Right renal pelvis (tissue), 4 donors: ENCODE measurements at places on chromosomes 2 and 18.

- DNase-seq, result no peak
Observed at GRCh38 chr2:217743966-217744761, 258.6 kb downstream of the TNS1 start.

GRCh38 chr18:33711514-33711913, 133.5 kb downstream of the ASXL3 start:
- DNase-seq, result no peak

DNA sequence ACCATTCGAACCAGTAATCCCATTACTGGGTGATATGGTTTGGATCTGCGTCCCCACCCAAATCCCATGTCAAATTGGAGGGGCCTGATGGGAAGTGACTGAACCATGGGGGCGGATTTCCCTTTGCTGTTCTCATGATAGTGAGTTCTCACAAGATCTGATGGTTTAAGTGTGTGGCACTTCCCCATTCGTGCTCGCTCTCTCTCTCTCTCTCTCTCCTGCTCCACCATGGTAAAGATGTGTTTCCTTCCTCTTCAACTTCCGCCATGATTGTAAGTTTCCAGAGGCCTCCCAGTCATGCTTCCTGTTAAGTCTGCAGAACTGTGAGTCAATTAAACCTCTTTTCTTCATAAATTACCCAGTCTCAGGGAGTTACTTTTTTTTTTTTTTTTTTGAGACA, 62.6 kb downstream of the NBAS start:
- DNase-seq, result no peak

GRCh38 chr2:38375696-38376345, 1.3 kb downstream of the ATL2 start:
- no peak for DNase-seq

DNA sequence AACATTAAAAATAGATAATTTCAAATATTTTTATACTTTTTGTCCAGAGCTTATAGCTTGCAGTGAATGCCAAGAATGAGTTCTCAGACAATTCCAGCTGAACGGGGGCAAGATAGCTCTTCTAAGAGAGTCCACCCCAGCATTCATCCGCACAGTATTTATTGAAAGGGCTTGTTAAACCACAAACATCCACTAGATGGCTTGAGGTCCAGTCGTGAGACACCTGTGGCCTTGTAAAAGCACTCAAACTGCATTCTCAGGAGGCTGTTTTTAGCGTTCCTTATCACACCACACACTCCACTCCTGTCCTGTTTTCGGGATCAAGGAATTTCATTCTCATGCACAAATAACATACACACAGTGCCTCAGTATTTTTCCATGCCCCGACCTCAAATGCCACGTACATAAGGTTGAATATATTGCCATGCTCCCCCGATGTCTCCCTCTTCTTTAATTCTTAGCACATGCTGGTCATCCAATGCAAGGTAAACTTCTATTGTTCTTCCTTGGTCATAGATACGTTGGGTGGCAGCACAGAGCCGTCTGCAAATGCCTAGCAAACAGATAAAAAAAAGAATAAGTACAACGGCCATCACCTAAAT, 47.4 kb downstream of the DNAJC10 start:
- DNase-seq, result no peak

DNA sequence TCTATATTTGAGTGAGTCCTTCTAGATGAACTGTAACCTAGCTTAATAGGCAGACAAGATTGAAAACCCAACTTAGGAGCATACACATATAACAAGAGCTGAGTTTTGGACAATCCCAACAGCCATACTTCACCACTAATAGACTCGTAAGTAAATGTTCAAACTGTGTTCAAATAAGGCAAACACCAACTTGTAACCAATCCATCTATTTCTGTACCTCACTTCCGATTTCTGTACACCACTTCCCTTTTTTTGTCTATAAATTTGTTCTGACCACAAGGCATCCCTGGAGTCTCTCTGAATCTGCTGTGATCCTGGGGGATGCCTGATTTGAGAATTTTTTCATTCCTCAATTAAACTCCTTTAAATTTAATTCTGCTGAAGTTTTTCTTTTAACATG, 1149.1 kb upstream of the NRXN1 start:
- no peak for DNase-seq

- peak; percentile 86 for DNase-seq
Observed at GRCh38 chr2:42025151-42025582, 22.7 kb upstream of the PKDCC start.

DNA sequence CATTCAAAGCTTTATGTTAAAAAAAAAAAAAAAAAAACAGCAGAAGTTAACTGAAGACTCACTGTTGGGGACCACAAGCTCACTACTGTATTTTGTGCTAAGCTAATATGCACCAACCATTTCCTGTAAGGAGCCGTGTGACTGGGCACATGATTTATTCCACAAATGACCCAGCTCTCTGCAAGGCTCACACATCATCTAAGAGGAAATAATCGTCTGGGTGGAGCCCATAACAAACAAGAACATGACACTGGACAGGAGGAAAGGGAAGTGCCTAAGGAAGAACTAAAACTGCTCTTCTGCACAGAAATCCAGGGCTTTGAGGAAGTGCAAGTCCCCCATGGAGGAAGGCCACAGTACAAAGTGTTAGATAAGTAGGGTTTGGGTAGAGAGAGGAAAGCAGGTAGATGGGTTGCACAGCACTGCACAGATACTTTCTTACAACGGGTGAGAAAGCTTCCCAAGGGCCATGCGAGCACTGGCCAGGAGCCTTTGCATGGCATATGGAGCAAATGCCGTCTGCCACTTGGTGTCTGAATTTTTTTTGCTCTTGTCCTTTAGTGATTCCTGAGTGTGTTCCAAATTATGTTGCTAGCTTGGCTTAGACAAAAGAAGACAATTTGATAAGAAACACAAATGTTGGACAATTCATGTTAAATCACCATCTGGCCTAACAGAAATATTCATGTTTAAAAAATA, 24.4 kb downstream of the NFE2L2 start:
- no peak for DNase-seq

GRCh38 chr18:35127201-35127600, 86.0 kb downstream of the MAPRE2 start:
- DNase-seq, result no peak

DNA sequence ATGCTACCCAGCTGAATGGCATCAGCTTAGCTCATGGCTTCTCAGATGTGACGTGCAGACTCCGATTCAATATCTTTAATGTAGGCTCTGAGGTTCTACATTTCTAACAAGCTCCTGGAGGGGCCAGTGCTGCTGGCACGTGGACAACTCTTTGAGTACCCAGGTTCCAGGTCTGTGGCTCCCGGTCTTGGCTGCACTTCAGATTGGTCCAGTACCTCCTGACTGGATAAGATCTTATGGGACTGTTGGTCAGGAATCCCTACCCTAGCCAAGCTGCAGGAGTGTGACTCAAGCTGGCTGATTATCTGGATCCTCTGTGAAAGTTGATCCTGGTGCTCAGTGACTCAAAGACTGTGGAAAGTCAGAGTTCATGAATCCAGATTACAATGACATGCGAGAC, 222.1 kb downstream of the ANKRD30B start:
- DNase-seq, result no peak

- DNase-seq, result no peak
Observed at GRCh38 chr2:223267160-223267951, 215.4 kb downstream of the KCNE4 start.

GRCh38 chr18:45197526-45197970, 417.7 kb upstream of the SLC14A2 start:
- no peak for DNase-seq

DNA sequence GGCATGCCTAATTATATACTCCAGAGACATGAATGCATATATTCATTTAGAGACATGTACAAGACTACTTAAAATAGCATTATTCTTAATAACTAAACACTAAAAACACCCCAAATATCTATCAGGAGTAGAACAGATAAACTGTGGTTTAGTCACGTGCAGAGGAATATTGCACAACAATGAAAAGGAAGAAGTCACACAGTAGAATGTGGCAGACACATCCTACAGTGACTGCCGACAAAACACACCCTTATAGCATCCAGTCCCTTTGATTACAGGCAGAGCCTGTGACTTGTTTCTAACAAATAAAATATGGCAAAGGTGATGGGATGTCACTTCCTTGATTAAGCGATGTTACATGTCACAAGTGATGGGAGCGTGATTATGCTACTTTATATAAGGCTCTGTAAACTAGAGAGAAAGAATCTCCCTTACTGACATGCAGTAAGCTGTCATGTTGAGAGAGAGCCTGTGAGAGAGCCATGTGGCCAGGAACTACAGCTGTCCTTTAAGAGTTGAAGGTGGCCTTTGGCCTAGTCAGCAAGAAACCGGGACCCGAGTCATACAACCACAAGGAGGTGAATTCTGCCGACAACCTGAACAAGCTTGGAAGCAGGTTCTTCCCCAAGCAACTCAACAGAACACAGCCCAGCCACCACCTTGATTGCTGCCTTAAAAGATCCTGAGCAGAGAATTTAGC, 39.1 kb upstream of the LGALSL start:
- DNase-seq, result no peak

GRCh38 chr2:12617853-12618252, 98.9 kb upstream of the TRIB2 start:
- DNase-seq, result no peak

GRCh38 chr2:216651351-216651881, 18.2 kb downstream of the IGFBP2 start:
- no peak for DNase-seq

GRCh38 chr2:113234721-113235346, 43.9 kb downstream of the PAX8 start:
- no peak for DNase-seq

GRCh38 chr18:25876330-25876948, 214.0 kb downstream of the SS18 start:
- DNase-seq, result peak; percentile 37

- DNase-seq, result no peak
Observed at GRCh38 chr2:47301277-47301618, 101.7 kb upstream of the MSH2 start.

DNA sequence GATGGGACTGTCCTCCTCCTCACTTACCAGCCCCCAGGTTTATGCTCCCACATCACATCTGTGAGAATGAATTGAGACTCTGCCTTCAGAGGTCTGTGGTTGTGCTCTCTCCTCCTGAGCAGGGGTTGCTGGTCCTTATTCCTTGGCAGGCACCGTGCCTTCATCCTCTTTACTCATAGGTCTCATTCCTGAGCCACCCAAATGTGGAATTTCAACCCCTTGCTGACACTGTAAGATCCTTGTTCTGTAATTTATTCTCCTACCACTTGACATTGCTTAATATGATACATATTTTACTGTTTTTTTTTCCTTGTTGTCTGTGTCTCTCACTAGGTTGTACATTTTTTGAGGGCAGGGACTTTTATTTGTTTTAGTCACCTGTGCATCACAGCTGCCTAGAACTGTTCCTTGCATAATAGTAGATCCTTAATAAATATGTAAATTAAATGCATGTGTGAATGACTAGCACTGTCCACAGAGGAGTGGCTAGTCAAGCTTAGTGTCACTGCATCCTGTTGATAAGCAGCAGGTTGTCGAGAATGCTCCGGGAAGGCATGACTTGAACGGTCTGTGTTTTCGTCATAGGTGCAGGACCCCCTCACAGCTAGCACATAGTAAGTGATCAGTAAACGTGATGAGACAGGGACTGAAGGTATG, 180.6 kb downstream of the ZNF407 start:
- DNase-seq, result no peak

DNA sequence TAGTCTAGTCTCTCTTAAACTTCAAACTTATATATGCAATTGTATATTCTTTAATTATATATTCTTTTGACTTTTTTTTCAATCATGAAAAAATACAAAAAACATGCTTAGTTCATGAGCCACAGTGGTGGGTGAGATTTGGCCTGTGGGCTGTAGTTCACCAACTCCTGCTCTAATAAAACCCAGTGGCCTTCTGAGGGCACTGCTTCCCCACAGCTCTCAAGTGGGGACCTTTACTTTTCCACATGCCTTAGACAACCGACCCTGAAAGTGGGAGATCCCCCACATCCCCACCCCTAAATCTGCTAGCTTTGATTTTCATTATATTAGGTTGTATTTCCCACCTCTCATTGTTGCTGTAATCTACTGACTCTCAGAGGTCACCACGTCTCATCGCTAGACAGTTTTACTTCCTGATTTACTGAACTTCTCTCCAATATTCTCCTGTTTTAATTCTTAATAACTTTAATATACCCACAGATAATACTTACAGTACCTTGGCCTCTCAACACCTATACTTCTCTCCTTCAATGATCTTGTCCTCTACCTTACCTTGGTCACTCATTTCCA, 57.3 kb downstream of the ROCK1 start:
- DNase-seq, result no peak

- no peak for DNase-seq
Observed at GRCh38 chr2:182717416-182717815, 1.4 kb downstream of the DNAJC10 start.

DNA sequence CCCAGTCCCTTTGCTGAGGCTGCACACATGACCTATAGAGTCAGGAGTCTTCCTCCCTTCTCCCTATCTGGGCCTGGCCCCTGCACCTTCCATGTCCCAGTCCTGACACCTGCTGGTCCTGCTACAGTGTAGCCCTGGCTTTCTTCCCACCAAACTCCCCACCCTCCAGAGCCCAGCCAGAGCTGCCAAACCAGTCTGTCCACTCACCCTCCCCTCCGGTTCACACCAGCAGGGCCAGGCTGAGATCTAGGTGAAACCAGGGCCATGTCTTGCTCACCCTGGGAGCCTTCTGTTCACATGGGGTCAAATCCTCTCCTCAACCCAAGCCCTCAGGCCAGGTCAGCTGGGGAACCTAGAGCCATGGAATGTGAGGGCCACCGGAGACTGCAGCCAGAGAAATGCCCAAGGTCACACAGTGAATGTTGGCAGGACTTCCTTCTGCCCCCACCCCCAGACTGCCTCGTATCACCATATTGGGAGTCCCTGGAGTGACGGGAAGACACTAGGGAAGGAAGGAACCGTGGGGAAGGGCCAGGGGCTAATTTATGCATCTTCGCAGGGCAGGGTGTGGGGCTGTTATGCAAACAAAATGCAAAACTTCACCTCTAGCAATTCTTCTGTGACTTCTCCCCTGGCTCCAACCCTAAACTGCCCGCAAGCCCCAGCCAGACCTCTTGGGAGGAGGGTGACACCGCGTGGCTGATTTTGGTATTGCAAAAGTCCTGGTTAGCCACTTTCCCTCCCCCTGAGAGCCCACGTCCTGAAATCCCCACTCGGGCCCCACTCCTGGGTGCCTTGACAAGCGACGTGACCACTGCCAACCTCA, 14.6 kb downstream of the TNS1 start:
- DNase-seq, result no peak

DNA sequence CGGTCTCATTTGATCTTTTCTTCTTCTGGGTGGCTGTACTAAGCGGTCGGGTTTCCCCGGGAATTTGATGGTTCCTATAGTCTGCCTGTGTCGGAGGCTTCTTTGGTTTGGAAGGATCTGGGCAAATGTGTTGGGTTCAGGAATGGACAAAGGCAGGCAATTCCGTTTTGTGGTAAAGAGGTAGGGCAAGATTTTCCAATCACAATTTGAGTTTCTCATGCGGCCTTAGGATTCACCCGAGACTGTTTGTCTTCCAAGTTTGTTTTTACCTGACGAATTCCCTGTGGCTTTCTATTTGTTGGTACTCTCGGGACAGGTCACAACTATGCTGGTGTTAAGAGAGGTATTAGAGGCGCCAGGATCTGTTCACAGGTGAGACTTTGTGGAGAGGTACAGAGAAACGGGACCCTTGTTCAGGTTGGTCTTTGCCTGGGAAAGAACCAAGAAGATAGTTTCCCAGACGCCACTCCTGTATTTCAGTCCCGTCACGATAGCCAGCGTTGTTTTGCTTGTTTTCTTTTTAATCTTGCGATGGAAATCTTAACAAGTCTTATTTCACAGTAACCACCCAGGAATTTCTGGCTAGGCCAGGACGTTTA, 3.0 kb downstream of the SP5 start:
- no peak for DNase-seq

- no peak for DNase-seq
Observed at GRCh38 chr2:47359375-47359868, 43.5 kb upstream of the MSH2 start.

- DNase-seq, result no peak
Observed at GRCh38 chr2:109472974-109473373, 140.8 kb downstream of the SEPTIN10 start.
